EL (cell line): ENCODE measurements at places on chromosomes 3 and 15.
A peak's percentile ranks its signal among the peaks of the same experiment; 100 is the strongest.

GRCh38 chr3:126226374-126226773 lies 46.0 kb upstream of the ALDH1L1 start:
- DNase-seq = no peak

DNA sequence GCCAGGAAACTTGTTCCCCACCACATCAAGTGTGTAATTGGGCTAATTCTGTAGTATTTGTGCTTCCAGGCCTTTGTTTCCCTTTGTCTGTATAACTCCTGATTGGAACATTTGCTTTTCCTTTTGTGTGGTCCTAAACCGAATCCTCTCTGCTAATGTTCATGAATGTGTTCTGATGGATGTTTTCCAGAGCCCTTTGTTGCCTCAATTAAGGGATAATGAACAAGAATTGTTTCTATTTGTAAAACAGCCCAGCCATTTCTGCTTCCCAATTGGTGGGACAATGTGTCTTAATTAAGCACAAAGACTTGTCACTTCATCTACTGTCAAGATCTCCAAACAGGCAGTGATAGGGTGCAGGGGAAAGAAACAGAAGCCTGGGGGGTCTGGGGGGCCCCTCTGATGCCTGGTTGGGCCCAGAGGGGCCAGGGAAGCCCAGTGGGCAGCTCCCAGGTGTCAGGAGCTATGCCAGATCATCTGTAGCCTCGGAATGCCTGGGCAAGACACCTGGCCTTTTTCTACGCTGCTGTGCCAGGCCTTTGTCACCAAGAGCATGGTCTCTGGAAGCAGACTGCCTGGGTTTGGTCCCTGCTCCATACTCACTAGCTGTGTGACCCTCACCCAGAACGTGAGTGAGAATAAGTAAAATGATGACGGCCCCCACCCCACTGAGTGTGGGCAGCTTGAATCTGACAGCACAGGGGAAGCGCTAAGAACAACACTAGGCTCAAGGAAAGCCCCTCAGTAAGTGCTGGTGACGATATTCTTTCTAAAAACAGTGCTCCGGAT lies 116.6 kb upstream of the PRR20G start:
- DNase-seq = no peak

- peak; percentile 72 for DNase-seq
Measured at GRCh38 chr3:52277071-52277964, 1.1 kb downstream of the WDR82 start.

- DNase-seq = no peak
Measured at GRCh38 chr3:47783673-47784072, 2.0 kb upstream of the SMARCC1 start.

DNA sequence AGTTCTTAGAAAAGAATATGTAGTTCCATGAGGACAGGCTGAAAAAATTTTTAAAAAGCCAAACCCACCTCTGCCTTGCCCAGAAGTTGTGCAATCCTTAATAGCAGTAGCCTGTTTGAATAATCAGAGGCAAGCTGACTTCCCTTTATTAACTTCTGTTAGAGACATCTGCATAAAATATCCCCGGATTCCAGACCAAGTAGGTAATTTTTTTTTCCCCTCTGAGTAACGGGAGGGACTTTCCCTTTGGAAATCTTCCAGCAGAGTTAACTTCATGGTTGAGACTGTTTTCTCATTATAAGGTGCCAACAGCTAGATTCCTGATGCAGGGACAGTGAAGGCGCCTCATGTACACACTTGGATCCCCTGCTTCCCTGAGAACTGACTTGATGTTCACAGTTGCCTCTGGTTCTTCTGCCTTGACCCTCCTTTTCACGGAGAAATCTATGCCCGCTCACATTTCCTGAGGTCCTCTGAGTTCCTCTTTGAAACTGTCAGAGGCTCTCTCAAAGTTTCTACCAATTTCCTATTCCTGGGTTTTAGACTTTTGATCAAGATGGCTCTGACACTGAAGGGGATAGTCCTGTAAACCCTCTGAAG lies 227.6 kb upstream of the BHLHE40 start:
- DNase-seq = peak; percentile 86

DNA sequence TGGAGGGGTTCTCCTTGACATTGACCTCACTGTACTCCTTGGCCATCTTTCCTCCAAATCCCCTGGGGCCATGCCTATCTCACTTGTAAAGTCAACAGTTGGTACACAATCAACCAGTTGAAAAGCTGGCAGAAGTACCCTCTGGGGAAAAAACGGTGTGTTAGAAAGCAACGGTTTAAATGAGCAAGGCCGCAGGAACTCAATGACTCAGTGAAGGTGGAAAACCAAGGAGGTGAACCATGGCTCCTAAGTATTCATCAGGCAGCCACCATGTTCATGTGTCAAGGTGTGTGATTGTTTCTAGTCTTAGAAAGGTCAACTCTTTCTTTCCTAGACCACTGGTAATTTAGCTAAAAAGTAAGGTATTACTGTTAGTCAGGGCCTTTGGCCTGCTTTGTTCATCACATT lies 130.9 kb upstream of the SATB1 start:
- no peak for DNase-seq

- DNase-seq = no peak
Measured at GRCh38 chr3:61665987-61666386, 104.6 kb downstream of the PTPRG start.

DNA sequence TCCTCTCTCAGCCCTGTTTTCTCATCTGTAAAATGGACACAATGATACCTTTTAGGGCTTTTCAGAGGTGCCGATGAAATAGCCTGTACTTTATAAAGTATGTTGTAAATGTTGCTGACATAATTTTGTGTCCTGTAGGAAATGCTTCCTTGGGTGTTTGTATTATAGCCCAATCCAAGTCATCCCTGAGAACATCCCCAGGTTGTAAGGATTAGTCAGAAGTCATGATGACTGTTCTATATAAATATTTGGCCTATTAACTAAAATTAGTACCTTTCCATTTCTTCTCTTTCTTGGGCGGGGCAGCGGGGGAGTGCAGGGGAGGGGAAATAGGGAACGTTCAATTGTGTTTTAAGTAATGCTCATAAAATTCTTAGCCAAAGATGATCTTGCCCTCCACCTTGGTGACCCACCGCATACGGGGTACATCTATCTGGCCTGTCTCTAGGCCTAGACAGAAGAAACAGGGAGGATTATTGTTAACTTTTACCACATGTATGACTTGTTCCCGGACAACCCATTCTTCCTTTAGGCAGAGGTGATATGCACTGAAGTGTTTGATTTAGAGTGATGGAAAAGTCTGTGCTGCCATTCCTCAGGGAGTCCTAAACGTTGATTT lies 120.7 kb downstream of the VGLL4 start:
- no peak for DNase-seq

GRCh38 chr15:93942269-93942694 lies 289.1 kb upstream of the MCTP2 start:
- DNase-seq = no peak

GRCh38 chr15:68191555-68191954 lies 13.6 kb downstream of the CALML4 start:
- no peak for DNase-seq

DNA sequence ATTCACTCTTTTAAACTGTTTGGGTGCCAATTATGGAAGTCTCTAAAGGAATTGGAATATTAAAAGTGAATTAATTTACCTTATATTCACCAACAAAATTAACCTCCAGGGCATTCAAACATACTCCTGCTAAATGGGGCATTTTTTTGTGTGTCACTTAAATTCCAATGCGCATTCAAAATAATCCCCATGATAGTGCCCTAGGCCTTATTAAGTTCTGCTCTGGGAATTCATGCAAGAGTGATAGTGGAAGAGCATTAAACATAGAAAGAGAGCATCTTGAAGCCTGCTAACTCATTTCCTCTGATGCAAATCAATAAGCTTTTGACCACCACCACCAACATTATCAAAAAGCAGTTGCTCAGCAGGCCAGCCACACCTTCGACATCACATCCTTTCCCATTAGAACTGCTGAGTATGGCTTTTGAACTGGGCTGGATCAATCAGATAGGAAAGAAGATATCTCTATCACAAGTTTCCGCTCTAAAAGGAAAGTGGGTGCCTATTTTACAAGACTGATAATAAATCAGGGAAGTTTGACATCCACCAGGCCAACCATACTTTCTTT lies 156.7 kb downstream of the TMCO5A start:
- no peak for DNase-seq

GRCh38 chr3:127676456-127676855 lies 3.7 kb downstream of the ABTB1 start:
- no peak for DNase-seq

GRCh38 chr3:197801891-197802778 lies 11.1 kb downstream of the LRCH3 start:
- DNase-seq = peak; percentile 81

DNA sequence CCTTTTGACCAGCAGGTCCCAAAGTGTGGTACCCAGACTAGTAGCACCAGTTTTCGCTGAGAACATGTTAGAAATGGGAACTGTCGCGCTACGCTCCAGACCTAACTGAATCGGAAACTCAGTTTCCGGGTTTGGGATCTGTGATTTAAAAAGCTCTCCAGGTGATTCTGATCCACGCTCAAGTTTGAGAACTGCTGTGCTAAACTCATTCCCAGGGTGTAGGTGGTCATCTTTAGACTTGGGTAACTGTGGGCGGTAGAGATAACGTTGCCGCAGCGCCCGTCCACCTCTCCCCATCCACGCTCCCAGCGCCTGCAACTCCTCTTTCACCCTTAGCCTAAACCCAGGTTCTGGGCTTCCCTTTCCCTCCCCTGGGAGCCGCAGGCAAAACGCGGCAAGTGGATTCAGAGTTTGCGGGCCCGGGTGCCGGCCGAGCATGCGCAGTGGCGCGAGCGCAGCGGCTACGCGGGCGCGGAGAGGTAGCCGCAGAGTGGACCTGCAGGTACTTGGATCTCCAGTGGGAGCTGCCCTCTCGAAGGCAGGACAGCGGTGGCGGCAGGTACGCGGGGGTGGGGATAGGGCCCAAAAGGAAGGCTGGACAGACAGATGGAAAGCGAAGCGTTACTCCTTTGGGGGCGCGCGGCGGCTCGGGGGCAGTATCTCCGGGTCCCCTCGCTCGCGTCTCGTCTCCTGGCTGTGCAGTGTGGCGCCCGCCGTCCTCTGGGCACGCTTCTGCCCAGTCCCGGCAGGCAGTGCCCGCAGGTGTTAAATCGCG lies at the start of gene PLS1:
PLS1 (plus strand) TSS at position 443 of the 775 bp plus-strand sequence. CDS start 67,845 bp downstream, outside the sequence.
- peak; percentile 89 for DNase-seq

DNA sequence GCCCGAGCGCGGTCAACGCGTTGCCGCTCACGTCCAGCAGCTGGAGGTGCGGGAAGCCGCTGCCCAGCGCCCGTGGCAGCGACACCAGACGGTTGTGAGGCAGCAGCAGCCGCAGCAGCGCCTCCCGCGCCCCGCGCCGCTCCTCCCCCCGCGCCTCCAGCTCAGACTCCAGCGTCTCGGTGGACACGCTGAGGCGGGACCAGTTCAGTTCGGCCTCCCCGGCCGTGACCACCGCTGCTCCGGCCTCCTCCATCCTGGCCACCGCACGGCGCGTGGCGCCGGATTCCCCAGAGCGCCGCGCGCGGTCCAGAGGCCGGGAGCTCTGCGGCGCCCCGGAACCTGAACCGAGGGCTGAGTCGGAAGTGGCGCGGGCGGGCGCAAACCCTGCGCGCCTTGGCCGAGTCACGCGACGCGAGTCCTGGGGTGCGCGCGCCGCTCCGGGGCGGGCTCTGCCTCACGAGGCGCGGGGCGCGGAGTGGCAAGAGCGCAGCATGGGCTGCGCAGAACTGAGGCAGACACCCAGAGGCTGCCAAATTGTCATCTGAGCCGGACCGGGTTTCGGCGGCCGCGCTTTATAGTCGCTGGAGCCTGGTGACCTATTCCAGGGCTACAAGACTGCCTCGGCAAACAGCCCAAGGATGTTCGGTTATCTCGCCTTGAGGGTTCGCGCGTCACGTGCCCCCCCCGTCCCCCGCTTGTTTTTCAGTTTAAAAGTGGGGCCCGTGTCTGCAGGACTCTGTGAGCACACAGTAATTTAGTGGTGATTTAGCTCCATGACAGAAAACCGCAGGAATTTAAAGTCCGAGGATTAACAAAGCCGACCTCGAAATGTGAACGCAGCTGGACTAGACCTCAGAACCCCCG lies at the start of gene LRRC58:
LRRC58 (minus strand) TSS at position 364 of the 864 bp plus-strand sequence; CDS start at position 253, 111 bp downstream.
- DNase-seq = peak; percentile 94

GRCh38 chr15:98003518-98003917 lies 43.0 kb downstream of the ARRDC4 start:
- no peak for DNase-seq

- DNase-seq = no peak
Measured at GRCh38 chr15:69290346-69291164, 8.2 kb upstream of the PAQR5 start.

- no peak for DNase-seq
Measured at GRCh38 chr15:89673165-89673512, 6.0 kb downstream of the PLIN1 start.

- no peak for DNase-seq
Measured at GRCh38 chr3:144586382-144586781, 614.8 kb downstream of the DIPK2A start.

DNA sequence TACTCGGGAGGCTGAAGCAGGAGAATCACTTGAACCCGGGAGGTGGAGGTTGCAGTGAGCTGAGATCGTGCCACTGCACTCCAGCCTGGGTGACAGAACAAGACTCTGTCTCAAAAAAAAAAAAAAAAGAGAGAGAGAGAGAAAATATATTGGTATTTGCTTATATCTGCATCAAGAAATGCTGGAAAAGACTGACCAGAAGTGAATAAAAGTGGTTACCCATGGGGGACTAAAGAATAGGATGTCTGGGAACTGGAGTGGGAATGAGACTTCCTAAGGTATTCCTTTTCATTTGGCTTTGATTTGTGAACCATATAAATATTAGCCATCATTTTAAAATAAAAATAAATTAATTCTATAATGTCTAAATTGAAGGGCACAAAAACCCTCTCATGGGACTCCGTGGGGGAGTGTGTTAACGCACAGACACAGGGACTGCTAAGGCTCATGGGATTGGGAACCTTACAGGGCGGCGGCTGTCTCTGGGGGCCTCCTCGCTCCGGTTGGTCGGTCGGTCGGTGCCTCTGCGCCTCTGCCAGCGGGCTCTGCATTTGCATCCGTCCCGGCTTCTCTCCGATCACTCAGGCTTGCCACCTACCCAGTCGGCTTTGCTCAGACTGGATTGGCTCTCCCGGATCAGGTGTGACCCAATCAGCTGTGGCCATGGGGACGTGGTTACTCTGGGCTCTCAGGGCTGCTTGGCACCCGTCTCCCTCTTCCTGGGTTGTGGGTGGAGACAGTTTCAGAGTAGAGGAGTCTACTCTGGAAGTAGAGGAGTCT lies 12.7 kb upstream of the TSPAN3 start:
- DNase-seq = no peak
